Activated CD8-positive, alpha-beta T cell treated with anti-CD3 and anti-CD28 coated beads, Interleukin-2, amount 10 ng/mL, durations not matched to agents 7 days and 5 days (primary cell): ENCODE measurements at places on chromosomes 16 and 17. TPM values are rescaled to one million over a fixed set of nuclear protein-coding genes. Genes with fewer than 3 reads are reported as not detected.

Gene CALB2
- total RNA-seq = not detected

Gene ZNF23
- total RNA-seq = 8.7 TPM

Gene KRT40
- not detected for total RNA-seq

Gene DNAI2
- 0.52 TPM for total RNA-seq

Gene PRR35
- not detected for total RNA-seq

Gene HOXB5
- total RNA-seq = not detected

Gene CHST6
- total RNA-seq = not detected

Gene APOH
- not detected for total RNA-seq

Gene OTOP2
- total RNA-seq = not detected

Gene NKIRAS2
- total RNA-seq = 25.7 TPM

Gene IRF8
- 24.0 TPM for total RNA-seq

Gene RNF43
- not detected for total RNA-seq

Gene DUS2
- total RNA-seq = 25.2 TPM

Gene FN3K
- total RNA-seq = 1.7 TPM

Gene TBC1D3G
- not detected for total RNA-seq

Gene SLC13A2
- total RNA-seq = not detected

Gene TBC1D3H
- total RNA-seq = not detected

Gene WSCD1
- not detected for total RNA-seq
